Stimulated activated naive CD4-positive, alpha-beta T cell treated with Interleukin-2 at 50 U/mL for 16 hours (primary cell): ENCODE measurements at places on chromosomes 7 and 10.

GRCh38 chr10:126421756-126422256 lies 33.5 kb upstream of the ADAM12 start:
- DNase-seq: no peak

GRCh38 chr10:133422807-133423771 lies 1.3 kb downstream of the SPRN start:
- no peak for DNase-seq

- DNase-seq: no peak
These were observed 31.2 kb downstream of the CUZD1 start for GRCh38 chr10:122814493-122814892.

DNA sequence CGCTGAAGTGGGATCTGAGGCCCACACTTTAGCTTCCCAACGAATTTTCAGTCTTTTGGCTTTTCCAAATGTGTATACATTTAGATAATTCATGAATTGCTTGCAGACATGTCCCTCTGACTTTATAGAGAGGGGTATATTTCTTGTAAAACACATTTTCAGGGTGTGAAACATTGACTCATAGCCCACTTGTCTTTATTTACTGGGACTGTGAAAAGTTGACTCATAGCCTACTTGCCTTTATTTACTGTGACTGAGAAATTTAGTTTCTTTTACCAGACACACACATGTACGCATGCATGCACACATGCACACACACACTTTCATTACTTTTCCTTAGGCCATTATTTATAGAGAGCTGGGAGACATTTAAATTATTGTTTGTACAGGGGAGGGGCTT lies 79.1 kb downstream of the VTI1A start:
- DNase-seq: no peak

DNA sequence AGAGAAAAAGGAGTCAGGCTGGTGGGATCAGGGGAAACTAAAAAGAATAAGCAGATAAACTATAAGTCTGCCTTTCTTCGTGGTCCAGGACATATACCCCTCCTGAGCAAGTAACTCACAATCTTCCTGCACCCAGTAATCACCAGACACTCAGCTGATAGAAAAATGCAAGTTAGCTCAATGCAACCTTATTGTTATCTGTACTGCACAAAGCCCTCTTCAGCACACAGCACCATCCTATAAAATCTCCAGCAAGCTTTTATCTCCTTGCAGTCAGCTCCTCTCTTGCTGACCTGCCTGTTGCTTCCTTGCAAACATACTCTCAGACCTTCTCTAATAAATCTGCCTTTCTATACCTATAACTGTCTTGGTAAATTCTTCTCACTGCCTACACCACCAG lies 6.7 kb downstream of the SLC37A3 start:
- DNase-seq: no peak

DNA sequence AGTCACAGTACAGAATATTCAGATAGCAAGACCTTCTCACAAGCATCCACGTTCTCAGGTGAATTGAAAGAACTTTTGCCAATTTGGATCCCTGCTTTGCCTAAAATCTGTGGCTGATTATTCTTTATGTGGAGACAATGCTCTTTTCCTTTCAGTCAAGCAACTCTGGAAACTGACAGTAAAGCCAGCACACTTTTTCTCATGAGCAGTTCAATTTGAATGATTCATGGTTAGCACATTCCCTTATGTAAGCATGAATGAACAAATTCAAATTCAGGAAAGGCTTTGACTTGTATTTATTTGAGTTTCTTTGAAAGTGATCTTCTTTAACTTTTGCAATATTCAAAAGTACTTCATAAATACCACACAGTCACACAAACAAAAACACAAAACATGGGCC lies 57.6 kb downstream of the MEOX2 start:
- DNase-seq: no peak

DNA sequence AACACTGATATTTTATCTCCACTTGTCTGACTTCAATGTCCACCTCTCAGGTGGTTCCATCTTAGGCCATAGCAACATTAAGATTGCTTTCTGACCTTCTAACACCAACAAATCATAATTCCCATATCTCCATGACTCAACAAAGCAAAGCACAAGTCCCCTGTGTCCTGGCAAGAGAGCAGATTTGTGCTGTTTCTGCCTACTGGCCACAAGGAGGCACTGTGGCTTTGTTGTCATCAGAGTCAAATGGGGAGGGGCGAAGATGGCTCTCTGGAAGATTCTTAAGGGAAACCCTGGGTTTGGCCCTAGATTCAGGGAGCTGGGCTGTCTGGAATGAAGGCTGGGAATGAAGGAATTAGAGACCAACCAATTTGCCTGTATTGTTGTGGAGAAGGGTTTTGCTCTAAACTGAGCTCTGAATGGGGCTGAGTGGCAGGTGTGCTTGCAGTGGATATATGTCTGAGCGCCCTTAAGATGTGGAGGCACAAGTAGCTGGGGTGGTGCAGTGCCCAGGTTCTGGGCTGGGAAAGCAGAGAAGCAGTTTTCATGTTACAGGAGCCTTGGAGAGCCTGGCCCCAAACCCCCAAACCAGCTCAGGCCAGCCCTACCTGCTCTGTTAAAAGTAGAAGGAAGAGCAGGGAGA lies 154.8 kb upstream of the PRSS58 start:
- DNase-seq: peak; percentile 2

DNA sequence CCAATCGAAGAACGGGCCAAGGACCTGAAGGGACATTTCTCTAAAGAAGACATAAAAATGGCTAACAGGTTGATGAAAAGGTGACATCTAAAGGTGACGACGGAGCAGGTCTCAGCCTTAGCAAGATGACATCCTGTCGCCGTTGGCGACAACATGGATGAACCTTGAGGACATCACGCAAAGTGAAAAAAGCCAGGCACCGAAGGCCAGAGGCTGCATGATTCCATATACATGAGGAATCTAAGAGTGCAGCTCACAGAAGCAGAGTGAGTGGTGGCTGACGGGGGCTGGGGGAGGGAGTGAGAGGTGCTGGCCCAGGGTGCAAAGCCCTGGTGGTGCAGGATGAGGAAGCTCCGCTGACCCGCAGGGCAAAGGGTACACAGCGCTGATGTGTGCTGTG lies 34.1 kb upstream of the NKX6-2 start:
- no peak for DNase-seq

DNA sequence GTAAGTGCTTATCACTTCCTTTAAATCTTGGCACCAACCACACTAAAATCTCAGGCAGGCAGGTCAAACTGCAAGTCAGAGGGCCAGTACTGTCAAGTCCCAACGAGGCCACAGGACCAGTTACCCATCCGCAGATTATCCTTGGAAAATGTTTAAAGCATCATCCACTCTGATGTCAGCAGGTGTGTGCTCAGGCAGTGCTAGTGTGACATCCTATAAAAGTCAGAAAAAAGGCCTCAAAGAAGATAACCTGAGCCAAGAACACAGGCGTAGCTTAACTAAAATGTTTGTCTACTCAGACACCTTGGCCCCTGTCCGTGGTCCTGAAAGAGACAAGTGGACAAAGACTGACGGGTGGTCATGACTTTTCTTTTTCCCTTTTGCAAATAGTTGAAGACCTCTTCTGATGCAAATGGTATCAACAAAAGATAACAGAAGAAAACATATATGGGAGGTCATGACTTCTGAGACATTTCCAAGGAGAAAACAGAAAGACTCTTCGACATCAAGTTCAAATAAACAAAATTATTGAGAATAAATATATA lies 309.3 kb downstream of the KCNMA1 start:
- no peak for DNase-seq

DNA sequence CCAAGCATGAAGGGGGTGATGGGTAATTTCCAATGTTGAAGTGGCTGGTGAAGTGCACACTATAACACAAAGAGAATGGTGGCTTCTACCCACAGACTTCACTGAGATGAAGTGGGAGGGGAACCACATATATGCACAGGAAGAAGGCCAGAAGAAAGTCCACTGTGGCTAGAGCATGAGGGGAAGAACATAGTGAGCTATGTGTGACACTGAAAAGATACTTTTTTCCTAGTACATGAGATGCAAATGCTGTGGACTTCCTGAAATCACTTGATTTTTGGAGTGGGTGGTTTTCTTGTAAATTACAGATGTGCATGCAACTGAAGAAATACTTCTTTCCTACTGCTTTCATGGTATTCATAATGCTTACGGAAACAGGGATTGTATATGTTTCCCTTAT lies 115.6 kb upstream of the PHYHIPL start:
- DNase-seq: no peak

- DNase-seq: no peak
These were observed 312.6 kb upstream of the COBL start for GRCh38 chr7:51629206-51629605.

DNA sequence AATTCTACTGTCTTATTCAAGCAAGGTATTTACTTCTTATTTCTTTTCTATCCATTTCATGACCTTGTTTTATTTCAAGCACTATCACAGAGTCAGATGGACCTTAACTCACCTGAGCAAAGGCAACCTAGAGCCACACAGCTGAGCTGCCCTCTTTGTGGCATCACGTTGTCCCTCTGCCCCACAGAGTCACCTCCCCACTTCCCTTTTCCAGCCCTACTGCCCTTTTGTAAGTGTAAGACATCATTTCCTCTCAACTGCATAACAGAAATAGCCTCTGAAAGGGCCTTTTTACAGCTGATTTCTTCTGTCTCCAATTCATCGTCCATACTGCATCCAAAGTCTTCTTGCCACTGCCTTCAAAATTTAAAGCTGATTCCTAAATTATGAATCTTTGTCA lies 946.0 kb downstream of the NRG3 start:
- no peak for DNase-seq

GRCh38 chr10:21230219-21230618 lies 295.3 kb downstream of the SKIDA1 start:
- no peak for DNase-seq

GRCh38 chr10:52740913-52741675 lies 31.5 kb downstream of the MBL2 start:
- DNase-seq: no peak

DNA sequence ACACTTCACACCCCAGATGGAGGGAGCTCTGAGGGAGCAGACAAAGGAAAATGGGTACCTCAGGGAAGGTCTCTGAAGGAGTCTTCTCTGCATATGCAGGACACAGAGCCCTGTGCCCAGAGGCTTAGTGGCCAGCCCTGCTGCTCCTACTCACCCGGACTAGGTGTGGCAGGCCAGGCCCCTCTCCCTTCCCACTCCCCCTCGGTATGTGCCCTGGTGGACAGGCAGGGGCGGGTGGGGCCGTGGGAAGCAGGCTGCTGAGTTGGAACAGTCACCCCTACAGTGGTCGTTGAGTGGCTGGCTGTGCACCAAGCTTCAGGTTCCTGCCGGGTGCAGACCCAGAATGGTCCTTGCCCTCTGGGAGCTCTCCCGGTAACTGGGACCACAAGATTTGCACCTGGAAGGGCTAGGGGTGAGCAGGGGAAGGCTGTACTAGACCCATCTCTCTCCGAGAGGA lies 68.6 kb downstream of the ZMIZ1 start:
- no peak for DNase-seq

DNA sequence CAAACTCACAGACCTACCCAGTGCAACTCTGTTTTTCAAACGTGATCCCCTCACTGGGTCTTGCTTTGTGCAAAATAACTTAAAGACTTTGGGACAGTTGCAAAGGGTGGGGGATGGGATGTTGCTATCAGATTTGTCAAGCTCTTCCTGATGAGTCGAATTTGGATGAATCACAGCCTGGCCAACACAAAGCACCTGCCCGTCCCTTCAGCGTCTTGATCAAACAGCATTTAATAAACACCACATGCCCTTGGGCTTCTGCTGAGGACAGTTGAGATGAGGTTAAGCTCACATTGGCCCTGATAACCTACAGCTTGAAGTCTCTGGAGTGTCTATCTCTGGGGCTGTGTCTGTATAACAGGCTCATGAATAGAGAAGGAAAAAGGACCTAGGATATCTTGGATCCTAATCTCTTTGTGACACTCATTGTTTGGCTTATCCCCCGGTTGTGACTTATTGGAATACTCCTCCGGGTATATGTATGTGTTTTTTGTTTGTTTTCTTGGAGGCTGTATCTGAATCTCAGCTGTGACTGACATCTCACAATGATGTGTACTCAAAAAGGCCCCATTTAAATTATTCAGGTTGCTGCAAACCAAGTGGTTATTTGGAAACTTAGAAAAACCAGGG lies 132.6 kb upstream of the NAMPT start:
- DNase-seq: no peak

DNA sequence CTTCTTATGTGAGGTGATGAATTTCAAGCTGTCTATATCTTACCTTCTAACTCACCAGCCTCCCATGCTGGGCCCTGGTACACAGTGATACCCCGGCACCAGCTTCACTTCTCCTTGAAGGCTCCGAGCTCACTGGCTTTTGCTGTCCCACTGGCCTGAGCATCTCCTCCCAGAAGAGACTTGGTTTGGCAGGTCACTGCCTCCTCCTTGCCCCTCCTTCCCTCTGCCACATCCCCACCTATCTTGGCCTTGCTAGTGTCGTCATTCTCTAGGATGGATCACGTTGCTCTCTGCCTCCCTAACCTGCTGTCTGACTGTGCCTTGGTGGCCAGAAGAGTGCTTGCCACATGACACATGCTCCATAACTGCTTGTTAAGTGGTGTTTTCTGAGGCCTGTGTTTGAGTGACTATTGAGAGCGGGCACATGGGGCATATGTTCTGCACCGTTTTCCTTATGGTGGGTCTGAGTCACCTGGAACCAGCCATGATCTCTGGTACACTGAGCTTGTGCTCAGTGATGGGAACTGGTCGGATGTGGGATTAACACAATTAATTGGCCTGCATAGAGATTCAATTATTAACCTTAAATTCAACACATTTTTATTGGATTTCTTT lies 86.5 kb downstream of the TMEM178B start:
- DNase-seq: no peak

DNA sequence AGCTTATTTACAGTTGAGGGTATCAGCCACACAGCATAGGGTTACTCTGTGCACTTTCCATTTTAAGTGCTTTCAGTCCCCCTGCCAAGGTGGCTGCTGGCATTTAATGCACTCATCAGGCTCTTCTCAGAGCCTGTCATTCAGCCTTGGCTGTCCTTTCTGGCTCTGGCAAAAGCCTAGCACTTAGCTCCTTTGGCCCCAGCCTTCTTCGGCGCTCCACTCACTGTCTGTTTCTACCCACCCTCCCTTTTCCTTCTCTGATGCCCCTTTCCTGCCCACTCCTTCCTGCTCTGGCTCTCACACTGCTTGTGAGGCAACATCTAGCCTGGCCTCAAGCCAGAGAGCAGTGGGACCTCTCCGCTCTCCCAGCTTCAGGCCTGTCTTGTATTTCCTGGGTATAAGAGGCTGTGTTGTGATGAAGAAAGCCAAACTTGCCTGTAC lies 60.2 kb downstream of the WIPF3 start:
- no peak for DNase-seq

DNA sequence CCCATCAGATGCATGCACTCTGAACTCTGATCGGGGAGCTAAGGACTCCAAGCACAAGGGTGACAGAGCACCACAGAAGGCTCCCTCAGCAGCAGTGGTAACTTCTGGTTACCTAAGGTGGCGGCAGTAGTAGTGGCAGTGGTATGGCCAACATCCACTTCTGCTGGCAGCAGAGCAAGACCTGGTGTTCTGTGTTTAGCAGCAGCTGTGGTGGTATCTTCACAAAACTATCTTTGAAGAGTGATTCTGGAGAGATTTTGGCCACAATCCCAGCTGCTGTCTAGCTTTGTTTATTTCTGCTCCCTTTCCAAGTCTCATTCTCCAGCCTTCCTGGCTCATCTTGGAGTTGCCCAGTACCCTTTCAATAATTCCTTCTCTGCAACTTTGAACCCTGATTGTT lies 102.4 kb upstream of the LRGUK start:
- no peak for DNase-seq
